ENCODE measurements at places on chromosomes 3 and 15.
A peak's percentile ranks its signal among the peaks of the same experiment; 100 is the strongest.

DNA sequence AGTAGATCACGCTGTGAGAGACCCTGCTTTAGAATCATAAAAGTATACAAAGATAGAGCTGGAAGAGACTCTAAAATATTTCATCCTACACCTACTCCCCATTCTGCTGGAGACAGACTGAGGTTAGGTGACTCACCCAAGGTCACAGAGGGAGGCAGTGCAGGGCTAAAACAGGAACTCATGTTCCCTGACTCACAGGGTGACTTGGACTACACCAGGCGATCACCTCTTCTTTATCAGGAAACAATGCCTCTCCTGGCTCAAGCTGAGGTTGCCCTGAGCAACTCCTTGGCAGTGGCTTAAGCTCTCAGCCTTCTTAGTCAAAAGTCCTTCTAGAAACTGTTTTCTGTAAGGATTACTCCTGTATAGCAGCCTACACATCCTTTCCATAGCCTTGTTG is 26.4 kb upstream of the TNFAIP8L3 start:
- DNase-seq: no peak

DNA sequence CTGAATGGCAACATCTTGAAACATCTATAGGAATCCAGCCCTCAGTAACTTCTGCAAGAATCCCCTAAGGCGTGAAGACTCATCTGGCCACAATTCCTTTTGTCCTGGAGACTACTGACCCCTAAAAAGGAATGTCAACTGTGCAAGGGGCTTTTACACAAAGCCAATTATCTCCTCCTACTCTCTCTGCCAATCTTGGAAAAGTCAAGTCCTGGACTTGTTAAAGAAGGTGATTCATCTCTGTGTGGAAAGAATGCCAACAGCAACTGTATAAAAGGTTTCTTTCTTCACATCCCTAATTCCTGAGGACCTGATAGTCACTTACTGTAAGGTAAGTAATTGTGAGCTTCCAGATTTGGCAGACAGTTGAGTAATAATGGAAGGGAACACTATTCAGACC is 22.3 kb downstream of the THRB start:
- DNase-seq: no peak

- DNase-seq: no peak
Observed at GRCh38 chr3:155991847-155992246, 121.4 kb downstream of the GMPS start.

- DNase-seq: no peak
Observed at GRCh38 chr15:30985081-30985531, 6.3 kb downstream of the MTMR10 start.

- DNase-seq: no peak
Observed at GRCh38 chr3:13006216-13006990, 66.8 kb downstream of the IQSEC1 start.

DNA sequence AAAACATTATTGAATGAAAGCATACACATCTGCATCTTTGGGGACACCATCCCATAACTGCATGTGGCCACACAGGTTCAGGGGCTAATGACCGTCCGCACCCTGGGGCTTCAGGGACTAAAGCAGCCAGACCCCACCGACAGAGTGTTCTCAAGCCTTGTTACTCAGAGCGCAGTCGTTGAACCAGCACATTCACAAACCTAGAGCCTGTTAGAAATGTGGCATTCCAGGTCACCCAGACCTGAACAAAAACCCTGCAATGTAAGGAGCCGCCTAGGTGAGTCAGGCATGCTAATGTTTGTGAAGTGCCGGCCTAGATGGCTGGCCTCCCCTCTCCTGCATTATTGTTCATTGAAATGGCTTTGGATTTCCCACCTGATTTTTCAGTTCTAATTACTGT is 52.3 kb upstream of the HACD2 start:
- no peak for DNase-seq

DNA sequence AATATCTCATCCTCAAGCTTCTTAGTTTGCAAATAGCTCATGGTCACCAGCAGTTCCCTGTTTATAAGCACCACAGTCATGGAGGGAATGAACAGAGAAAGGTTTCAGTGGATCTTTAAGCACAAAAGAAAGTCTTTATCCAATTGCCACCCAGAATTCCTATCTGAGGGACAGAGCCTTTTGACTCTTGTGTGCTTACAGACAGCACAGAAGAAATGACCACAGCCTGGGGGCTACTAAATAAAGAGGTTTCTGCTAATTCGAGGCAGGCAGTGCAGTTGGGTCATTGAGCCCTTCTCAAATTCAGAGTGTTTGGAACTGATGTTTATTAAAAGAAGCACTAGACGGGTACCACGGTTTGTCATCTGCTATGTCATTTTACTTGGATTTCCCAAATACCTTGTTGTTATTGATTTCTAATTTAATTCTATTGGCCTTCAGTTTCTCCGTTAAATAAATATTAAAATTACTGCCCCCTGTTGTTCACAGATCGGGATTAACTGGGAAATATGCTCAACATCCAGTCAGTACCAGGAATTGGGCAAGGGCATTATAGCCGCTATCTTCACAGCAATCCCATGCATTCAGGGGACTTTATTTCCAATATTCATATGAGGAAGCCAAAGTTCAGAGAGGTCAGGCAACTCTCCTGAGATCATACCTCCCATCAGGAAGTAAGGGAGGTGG is 3.6 kb downstream of the PRICKLE2 start:
- no peak for DNase-seq

- no peak for DNase-seq
Observed at GRCh38 chr3:72993391-72993790, 3.2 kb upstream of the PPP4R2 start.

- DNase-seq: no peak
Observed at GRCh38 chr3:62128051-62128450, 245.3 kb downstream of the FEZF2 start.

GRCh38 chr3:193830791-193831191 is 237.8 kb downstream of the OPA1 start:
- no peak for DNase-seq

GRCh38 chr3:58176827-58177489 is 33.8 kb downstream of the DNASE1L3 start:
- no peak for DNase-seq

GRCh38 chr3:123475786-123476185 is 26.9 kb upstream of the ADCY5 start:
- no peak for DNase-seq

- DNase-seq: no peak
Observed at GRCh38 chr15:96409215-96410138, 79.0 kb downstream of the NR2F2 start.

DNA sequence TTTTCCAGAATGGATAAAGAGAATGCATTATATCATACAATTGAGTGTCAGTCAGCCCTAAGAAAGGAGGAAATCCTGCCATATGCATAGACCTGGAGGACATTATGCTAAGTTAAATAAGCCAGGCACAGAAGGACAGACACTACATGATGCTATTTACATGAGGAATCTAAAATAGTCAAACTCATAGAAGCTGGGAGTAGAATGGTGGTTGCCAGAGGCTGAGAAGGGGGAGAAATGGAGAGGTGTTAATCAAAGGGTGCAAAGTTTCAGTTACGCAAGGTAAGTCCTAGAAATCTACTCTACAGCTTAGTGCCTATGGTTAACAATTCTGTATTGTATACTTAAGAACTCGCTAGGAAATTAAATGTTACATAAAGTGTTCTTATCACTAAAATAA is 66.5 kb downstream of the IL1RAP start:
- DNase-seq: no peak

- DNase-seq: no peak
Observed at GRCh38 chr3:150300852-150301517, 107.1 kb upstream of the TSC22D2 start.

DNA sequence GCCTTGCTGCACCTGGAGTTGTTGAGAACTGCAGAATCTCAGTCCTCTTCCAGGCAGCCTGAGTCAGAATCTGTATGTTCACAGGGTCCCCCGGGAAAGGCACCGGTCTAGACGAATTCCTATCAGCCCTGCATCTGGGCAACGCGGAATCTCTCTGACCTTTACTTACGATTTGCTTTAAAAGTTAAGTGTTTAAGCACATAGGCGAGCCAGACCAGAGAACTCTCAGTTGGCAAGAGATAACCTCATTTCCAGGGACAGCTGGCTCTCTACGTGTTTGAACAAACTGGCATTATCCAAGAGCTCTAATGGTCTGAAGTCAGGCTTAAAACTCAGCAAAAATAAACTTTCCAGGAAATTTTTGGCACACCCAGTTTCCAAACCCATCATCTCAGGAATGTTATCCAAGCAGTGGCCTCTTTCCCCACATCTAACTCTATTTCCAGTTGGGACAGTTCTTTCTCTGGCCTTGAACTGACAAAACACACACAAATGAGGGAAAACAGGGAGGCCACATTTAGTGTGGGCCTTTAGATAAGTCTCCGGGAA is 53.4 kb downstream of the HES1 start:
- DNase-seq: no peak

DNA sequence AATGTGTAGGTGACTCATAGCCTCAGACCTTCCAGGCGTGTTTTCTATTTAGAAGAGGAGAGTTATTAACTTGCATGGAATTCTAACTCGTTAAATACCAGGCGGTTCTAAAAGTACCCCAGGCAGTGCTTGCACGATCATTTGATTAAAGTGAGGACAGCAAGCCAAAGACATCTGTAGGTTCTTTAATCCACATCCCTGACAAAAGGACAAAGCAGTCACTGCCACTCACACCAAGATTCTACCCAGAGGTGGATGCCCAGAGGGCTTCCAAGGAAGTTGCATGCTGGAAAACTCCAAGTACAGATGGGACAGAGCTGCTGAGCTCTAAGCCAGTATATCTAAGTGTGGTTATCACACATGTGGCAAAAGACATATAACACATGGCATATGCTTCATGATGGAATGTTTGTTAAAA is 372.1 kb downstream of the ROBO2 start:
- DNase-seq: no peak

GRCh38 chr15:77033417-77033728 is 37.5 kb downstream of the TSPAN3 start:
- no peak for DNase-seq

DNA sequence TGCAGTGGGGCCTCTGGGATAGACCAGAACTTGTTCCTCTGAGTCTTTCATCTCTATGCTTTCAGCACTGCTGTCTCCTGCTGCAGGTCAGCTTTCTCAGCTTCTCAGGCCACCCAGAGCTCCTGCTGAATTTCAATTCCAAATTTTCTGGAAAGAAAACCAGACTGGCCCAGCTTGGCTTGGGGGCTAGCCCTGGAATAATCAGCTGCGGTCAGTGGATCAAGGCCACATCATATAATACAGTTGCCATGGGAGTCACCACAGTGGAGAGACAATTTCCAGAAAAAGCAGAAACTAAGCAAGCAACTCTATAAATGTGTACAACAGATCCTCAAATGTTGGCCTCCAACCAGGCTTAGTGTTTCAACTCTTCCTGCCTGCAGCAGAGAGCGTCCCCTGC is 91.1 kb upstream of the SLC24A5 start:
- DNase-seq: no peak

DNA sequence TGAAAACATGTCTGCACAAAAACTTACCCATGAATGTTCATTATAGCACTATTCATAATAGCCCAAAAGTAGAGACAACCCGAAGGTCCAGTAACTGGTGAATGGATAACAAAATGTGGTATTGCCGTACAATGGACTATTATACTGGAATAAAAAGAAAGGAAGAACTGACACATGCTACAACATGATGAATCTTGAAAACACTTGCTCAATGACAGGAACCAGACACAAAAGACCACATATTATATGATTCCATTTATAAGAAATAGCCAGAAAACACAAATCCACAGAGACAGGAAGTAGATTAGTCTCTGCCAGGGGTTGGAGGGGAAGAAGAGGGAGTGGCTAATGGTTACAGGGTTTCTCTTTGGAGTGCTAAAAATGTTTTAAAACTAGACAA is 18.3 kb downstream of the SHC4 start:
- no peak for DNase-seq

DNA sequence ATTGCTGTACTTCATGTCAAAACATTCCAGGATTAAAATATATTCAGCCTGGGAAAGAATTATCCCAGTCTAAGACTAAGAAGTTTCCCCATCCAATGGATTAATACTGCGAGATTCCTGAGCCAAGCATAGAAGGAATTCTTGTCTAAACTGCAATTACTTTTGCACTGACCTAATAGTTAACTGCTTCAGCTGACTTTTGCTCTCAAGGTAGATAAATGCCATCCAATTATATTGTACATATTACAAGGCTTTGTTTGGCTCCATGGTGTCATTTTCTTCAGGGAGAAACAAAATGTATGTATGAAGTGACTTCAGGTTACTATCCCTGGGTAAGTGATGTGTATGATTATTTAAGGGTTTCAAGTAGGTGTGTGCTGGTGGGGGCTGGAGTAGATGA is 6.1 kb upstream of the IFT57 start:
- DNase-seq: no peak

DNA sequence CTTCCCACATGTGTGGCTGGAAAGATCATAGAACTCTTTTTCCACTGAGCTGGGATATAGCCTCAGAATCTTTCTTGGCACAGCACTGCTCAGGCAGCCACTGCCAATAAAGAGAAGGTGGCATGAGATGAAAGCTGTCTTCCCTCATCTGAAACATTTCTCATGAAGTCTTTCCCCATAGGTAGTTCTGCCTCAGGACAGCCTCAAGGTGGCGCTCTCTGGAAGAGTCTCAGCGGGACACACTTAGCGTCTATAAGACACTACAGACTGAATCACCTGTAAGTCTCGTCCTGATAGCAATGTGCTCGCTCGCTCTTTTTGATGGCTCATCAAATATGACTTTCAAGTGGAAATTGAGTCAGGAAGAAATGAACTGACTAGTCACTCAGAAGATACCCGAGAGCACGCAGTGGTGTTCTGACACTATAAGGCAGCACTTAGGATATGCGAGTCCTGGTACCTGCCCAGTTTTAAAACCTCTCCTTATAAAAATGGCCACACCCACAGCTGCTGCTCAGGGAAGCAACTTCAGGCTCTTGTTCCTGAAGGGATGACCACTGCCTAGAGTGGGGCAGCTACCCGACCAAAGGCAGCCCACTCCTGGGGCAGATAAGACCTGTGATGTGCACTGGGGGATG is 269.5 kb downstream of the SUCLG2 start:
- DNase-seq: no peak

GRCh38 chr3:33149342-33149741 is 35.5 kb downstream of the CRTAP start:
- DNase-seq: no peak

GRCh38 chr3:160755776-160756304 is at the start of gene PPM1L:
Gene PPM1L (plus strand): TSS chr3:160756231.
- no peak for DNase-seq

GRCh38 chr3:41690766-41691563 is 270.9 kb downstream of the ULK4 start:
- peak; percentile 47 for DNase-seq

DNA sequence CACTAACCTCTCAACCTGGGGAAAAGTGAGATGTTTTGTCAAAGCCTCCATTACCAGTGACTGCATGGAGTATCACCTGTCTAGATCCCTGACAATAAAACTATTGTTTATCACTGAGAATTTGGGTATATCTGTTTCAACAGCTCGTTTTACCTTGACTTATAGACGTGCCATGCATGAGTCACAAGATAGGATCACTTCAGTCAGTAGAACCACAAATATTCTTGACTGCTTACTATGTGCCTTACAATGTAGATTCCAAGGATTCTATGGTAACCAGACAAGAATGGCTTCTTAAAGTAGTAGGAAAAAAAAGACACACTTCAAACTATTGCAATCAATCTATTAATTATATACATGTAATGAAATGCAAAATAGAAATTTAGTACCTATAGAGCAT is 55.7 kb upstream of the GRM7 start:
- DNase-seq: no peak

Measured in brain pericyte (primary cell).